T follicular helper cell (primary cell): ENCODE measurements at places on chromosomes 11 and 22.

DNA sequence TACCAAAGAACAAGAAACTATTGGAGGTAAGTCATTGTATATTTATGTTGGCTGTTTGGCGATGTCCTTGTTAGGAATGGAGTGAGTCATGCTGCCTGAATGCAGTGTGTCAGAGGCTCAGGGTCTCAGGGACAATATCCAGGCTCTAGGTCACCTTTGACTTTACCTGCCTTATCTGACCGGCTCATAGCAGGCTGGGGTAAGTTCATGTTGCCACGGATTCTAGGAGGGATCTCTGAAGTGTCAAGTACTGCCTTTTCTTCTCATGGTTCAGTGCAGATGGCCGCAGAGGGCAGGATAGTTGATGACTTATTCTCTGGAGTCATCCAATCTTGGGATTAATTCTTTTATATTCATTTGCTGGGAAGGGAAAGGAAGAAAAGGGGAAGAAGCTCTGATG is 53.2 kb downstream of the SPON1 start:
- DNase-seq: no peak

- no peak for DNase-seq
Observed at GRCh38 chr22:45460288-45461109, 42.2 kb upstream of the FBLN1 start.

DNA sequence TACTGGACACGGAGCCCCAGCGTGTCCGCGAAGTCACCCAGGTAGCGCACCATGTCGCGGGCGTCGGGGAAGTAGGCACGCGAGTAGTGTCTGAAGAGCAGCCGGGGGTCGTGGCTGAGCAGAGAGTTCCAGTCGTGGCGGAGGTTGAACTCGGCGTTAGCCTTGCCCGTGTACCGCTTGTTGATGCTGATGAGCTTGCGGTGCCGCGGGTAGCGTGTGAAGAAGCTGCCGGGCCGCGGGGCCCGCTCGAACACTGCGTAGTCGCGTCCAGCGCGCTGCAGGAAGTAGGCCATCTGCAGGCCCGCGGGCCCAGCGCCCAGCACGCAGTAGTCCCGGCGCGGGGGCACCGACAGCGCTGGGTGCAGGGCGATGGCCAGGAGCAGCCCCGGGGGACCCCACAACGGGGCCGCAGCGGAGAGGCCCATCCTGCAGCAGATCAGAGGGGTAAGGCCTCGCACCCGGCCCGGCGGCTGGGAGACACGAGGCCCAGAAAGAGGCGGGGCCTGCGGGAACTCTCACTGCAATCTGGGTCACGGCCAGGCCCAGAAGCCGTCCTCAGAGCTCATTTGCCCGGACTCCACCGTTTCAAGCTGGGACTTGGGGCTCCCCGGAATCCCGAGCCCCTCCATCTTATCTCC is 723 bp downstream of the FOXRED2 start:
- DNase-seq: no peak

DNA sequence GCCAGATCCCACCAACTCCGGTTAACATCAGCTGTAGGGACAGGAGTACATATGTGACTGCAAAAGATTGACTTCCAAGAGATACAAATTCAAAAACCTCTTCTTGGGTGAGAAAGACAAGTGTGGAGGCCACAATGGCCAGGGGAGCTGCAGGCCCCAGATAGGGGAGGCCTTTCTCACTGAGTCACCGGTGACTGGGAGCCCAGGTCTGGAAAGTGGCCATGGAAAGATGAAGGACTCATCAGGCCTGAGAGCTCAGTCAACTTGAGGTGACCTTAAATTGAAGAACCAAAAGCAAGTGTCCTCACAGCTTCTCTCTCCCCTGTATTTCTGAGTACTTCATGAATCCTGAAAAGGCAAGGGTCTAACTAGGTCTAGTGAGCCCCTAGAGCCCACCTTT is 90.4 kb upstream of the CLPB start:
- DNase-seq: no peak

DNA sequence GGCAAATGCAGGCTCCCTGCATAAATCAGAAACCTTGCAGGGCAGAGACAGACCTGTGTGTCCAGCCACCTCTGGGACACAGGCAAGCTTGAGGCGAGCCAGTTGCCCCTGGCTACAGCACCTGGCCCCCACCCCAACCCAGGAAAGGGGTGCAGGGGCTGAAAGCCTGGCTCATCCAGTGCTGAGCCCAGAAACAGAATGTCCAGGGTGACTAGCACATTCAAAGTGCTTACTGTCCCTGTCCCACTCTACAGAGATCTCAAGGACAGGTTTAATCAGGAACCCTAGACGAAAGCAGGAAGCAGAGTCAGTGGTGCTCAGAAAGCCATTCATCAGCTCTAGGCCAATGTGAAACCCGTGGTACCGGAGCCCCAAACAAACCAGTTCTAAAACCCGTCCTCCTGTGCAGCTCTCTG is 31.9 kb downstream of the PLEKHA7 start:
- DNase-seq: no peak

GRCh38 chr11:90288212-90288821 is 65.5 kb upstream of the CHORDC1 start:
- DNase-seq: no peak

DNA sequence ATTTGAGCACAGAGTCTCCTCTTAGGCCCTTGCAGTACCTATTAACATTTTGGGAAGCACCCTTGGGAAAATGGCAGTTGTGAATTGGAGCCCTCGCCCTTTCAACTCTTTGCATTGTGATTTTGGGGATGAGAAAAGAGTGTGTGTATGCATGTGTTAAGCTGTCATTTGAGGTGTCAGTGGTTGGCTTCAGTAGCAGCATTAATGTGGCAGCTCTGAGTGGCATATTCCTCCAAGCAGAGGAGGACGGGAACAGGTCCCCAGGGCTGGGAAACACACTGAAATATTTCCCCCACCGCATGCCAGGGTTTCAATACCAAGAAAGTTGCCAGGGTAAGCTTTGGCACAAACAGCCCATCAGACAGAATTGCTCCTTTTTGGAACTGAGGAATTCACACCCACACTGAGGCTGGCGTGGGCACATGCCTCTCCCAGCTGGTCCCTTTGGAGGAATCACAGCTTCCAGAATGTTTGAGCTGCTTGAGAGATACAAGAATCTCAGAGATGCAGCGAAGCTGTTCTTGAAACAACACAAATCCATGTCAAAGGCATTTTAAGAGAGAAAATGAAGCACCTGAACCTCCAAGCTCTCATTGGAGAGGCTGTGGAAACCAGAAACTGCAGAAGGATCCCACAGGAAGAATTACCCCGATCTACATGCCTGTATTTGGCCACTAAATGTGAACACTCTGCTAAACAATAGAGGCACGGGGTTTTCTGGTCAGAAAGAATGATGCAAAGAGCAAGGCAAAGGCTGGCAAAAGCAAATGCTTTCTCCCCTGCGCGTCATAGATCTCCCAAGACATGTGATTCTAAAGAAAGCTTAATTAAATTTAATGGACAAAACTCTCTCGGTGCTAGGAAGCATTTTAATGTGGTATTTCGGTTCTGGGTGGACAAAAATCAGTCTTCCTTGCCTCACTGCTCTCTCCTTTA is 67.2 kb upstream of the RCN1 start:
- no peak for DNase-seq

- DNase-seq: no peak
Observed at GRCh38 chr11:58671983-58672633, 49.6 kb downstream of the CNTF start.

DNA sequence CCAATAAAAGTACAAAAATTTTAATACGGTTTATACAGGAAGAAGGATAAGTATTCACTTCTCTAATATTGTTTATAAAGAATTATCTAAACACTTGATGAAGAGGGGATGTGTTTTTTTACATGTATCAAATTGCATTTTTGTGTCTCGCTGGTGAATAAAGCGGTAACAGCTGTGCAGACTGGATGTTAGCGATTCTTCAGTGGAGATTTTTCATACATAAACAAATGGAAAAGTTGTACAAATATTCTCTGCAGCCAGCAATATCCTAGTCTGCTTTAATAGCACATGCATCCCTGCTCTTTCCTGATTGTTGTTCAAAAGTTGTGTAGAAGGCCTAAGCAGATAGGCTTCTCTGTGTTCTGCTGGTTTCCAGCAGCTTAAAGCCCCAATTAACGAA is 369.3 kb downstream of the SOX6 start:
- DNase-seq: no peak

- DNase-seq: peak; percentile 1
Observed at GRCh38 chr11:10856689-10857458, 979 bp downstream of the ZBED5 start.

DNA sequence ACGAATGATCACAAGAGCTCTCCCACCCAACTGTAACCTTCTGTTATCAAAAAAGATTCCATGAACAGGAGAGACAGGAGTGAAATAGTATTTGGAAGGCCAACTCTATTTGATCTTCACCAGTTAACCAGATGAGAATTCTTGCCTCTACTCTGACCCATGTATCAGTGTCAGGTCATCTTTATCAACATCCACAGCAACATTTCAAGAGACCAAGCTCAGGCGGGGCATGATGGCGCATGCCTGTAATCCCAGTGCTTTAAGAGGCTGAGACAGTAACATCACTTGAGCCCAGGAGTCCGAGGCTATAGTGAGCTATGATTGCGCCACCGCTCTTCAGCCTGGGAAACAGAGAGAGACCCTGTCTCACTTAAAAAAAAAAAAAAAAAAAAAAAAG is 62.3 kb downstream of the GAB2 start:
- no peak for DNase-seq

GRCh38 chr11:72720047-72720446 is 32.2 kb downstream of the ARAP1 start:
- DNase-seq: no peak

GRCh38 chr22:42960531-42961399 is 54.2 kb downstream of the PACSIN2 start:
- DNase-seq: no peak

GRCh38 chr11:66523611-66524010 is 13.2 kb downstream of the BBS1 start:
- DNase-seq: no peak

DNA sequence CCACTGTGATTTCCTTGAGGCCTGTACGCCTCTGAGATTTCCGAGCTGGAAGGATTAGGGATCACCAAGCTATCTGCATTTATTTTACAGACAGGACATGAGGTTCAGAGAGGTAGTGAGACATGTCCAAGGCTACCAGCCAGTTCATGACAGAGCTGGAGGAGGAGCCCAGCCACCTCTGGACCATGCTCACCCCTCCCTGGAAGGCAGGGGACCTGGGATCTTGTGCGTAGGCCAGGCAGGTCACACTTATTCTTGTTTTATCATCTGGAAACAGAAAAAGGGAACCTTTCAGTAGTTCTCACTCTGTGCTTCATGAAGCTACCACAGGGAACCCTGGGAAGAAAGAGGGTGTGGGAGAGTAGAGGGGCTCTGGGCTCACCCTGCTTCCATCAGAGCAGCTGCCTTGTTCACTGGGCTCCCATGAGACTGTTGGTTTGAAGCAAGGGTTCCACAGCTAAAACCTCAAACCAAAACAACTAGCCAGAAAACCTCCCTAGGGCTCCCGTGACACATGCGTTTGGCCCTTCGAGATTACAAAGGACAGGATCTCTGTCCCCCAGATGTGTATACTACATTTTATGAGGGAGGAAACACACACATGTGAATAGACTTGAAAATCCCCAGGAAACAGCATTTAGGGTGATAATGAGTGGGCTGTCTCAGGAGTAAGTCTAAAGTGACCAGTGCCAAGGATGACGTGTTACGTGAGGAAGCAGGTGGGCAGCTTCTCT is 106.4 kb downstream of the DSCAML1 start:
- no peak for DNase-seq

DNA sequence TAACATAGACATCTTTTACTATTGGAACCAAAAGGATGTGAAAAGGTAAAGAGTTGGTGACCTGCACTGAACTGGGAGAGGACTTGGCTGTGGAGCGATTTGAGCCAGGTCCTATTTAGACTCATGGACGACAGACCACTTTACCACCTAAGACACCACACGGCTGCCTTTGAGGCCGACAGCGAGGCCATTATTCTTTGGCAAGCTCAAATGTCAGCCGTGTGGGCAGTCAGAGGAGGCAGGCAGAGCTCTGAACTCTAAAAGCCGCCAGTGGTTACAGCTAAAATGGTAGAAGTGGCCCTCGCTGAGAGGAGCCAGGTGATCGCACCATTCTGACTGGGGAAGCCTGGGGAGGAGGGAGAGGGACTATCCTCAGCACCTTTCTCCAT is 50.5 kb downstream of the SCUBE1 start:
- no peak for DNase-seq

DNA sequence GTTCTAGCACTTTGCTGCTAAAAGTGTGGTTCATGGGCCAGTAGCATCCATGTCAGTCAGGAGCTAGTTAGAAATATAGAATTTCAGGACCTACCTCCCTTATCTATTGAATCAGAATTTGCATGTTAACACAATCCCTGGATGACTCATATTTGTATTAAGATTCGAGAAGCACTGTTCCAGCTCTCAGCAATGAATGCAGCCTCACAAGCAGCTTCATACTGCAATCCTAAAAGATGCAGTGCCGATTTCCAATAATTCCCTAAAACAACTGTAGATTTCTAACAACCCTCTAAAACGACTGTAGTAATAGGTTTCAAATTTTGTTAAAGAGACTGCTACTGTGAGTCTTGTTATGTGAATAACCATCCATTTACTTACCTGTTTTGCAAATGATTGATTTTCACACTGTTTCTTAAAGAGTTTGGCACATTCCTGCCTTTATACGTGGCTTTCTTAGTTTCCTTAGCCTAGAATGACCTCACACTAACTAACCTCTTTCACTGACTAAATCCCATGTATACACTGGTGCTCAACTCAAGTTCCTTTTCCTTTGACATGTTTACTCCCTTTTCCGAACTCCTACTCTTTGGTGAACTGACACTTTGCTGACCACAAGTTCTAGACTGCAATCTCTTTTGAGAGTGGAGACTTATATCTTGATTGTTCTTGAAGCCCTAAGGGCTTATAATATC is 511.8 kb downstream of the METTL15 start:
- DNase-seq: no peak

GRCh38 chr11:33636104-33636503 is 64.5 kb downstream of the C11orf91 start:
- DNase-seq: no peak

GRCh38 chr11:102109896-102110760 is at the start of gene YAP1:
TSS of gene YAP1 (plus strand) at chr11:102110447. CDS start at chr11:102110849, 402 bp downstream.
- DNase-seq: peak; percentile 45

GRCh38 chr22:27602390-27602789 is 199.2 kb downstream of the MN1 start:
- DNase-seq: no peak

- no peak for DNase-seq
Observed at GRCh38 chr11:116421529-116422185, 351.1 kb downstream of the BUD13 start.

GRCh38 chr11:64268893-64269539 is 15.4 kb downstream of the BAD start:
- DNase-seq: no peak
